ENCODE measurements at places on chromosomes 12 and 14.

- no peak for DNase-seq
Observed at GRCh38 chr14:102544747-102545460, 35.3 kb upstream of the ANKRD9 start.

- DNase-seq: no peak
Observed at GRCh38 chr14:95758331-95758730, 44.4 kb upstream of the TCL1A start.

GRCh38 chr12:22116376-22116775 is 70.4 kb downstream of the CMAS start:
- DNase-seq: no peak

- no peak for DNase-seq
Observed at GRCh38 chr14:74194506-74195274, 44.6 kb upstream of the VSX2 start.

GRCh38 chr12:90067791-90068190 is 359.2 kb upstream of the ATP2B1 start:
- DNase-seq: no peak

- no peak for DNase-seq
Observed at GRCh38 chr12:85920324-85920947, 46.3 kb downstream of the NTS start.

DNA sequence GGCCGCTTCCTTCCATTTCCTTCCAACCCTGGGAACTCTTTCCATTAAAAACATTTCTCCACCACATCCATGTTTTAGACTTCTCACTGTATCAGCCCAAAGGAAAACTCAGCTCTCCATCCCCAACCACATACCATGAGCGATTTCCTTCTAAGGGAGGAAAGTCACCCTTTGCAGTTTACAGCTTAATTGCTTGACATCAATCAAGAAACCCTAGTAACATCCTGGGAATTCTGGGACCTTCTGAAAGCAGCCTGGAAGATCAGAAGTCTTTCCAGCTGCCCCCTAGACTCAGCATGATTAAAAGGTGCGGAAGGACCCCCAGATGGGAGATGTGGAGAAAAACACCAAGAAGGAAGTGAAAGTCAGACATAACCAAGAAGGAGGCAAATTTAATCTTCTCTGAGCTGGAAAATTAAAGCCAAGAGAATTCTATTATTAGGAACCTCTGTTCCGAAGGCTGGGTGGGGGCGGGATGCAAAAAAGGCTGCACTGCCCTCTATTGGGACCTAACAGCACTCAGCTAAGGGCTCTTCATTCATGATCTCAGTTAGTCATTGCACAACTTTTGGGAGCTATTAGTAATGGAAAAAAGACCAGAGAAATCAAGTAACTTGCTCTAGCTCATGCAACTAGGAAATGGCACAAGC is 73.3 kb upstream of the PLXNC1 start:
- DNase-seq: peak; percentile 81

- no peak for DNase-seq
Observed at GRCh38 chr12:11578461-11578993, 70.9 kb upstream of the ETV6 start.
